SK-N-SH treated with all-trans-retinoic acid at 6 μM for 48 hours (cell line): ENCODE measurements at places on chromosomes 16 and 17.
A peak's percentile ranks its signal among the peaks of the same experiment; 100 is the strongest.

- no peak for ATAC-seq
Observed at GRCh38 chr16:86831366-86831765, 253.0 kb downstream of the FOXL1 start.

GRCh38 chr16:28040039-28040438 lies 23.5 kb downstream of the GSG1L start:
- no peak for ATAC-seq

DNA sequence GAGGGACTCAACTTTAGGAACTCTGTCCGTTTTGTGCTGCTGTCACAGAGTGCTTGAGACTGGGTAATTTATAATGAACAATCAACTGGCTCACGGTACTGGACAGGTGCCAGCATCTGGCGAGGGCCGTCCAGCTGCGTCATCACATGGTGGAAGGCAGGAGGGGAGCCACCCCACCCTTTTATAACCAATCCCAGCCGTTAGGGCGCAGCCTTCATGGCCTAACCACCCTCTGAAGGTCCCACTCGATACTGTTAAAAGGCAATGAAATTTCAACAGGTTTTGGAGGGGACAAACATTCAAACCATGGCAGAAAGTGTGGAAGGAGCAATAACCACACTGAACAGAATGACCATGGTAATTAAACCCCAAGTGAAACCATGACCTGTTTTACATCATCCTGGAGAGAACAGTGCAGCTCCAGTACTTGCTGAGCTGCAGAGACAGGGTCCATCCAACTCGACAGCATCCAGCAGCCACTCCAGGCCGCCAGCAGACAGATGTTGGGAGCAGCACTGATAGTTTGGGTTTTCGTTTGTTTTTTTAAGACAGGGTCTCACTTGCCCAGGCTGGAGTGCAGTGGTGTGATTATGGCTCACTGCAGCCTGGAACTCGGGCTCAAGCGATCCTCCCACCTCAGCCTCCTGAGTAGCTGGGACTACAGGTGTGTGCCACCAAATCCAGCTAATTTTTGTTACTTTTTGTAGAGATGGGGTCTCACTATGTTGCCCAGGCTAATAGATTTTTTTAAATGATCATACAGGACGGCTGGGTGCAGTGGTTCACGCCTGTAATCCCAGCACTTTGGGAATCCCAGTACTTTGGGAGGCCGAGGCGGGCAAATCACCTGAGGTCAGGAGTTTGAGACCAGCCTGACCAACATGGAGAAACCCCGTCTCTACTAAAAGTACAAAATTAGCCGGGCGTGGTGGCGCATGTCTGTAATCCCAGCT lies 11.0 kb downstream of the CHMP6 start:
- peak; percentile 48 for ATAC-seq

DNA sequence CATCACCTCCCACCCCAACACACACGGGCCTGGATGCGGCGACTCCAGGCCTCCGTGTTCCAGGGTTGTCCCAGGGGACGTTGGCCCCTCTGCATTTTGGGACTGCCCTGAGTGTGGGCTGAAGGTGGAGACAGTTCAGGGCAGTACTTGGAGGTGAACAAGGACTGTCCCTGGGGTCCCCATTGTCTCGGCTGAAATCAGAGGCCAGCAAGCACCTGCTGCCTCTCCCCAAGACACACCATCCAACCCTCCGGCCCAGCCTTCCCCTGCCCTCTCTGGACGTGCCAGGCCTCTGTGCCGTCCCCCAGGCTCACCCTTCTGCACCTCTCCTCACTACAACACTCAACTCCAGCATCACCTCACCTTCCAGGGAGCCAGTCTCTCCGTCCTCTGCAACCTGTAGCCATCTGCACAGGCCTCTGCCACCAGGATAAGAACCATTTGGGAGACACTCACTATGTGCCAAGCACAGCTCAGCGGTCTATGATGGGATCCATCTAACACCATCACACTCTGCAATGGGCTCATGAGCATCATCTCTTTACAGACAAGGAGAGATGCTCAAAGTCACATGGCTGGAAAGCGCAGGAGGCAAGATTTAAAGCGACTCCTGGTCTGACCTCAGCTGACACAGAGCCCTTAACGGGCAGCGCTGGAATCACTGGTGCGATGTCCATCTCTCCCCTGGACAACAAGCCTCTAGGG lies 104.5 kb upstream of the SEC14L1 start:
- ATAC-seq = no peak; the same call in 2 of the 3 replicates

- peak; percentile 94 for ATAC-seq
Observed at GRCh38 chr16:68936736-68937631, 93.7 kb downstream of the TANGO6 start.

DNA sequence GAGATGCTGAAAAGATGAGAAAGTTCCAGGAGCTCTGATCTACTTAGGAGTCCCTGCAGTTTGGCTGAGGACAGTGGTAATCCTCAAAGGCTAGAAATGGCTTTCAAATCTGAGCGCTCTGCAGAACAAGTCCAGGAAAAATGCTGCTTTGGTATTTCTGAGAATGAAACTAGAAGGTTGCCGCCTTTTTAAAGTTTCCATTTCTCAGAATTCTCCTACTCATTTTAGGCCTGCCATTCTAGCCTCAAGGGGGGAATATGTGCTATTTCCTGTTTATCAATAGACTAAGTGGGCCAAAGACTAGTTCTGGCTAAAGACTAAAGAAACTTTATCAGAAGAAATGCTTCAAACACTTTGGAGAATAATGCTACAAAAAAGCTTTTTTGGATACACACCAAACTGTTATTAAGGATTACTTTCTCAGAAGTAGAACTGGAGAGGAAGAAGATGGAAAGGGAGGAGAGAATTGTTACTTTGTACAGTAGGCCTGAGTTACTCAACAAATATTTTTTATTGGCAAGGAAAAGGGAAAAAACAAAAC lies at the start of gene SLFN12L:
TSS of gene SLFN12L (minus strand) at position 78 of the 541 bp plus-strand sequence. CDS start 15,314 bp downstream, outside the sequence.
- no peak for ATAC-seq

DNA sequence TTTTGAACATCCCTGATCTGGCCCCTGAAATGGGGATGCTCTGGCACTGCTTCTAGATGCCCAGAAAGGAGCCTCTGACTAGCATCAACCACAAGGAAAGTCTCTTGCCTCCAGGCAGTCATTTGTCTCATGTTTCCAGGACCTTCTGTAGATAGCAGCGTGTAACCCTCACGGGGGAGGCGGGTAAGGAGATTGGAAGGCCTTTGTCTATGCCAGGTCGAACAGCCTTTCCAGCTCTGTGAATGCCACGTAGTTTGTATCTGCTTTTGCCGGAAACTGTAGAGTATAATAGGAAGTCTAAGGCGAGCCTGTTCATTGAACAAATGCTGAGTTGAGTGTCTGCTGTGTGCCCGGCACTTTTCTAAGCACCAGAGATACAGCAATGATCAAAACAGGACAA lies 43.9 kb upstream of the AQP8 start:
- no peak for ATAC-seq

GRCh38 chr17:77319211-77320043 lies 178.7 kb downstream of the SEC14L1 start:
- ATAC-seq = peak; percentile 48

- peak; percentile 55 for ATAC-seq
Observed at GRCh38 chr16:50195756-50196155, 42.6 kb downstream of the TENT4B start.

DNA sequence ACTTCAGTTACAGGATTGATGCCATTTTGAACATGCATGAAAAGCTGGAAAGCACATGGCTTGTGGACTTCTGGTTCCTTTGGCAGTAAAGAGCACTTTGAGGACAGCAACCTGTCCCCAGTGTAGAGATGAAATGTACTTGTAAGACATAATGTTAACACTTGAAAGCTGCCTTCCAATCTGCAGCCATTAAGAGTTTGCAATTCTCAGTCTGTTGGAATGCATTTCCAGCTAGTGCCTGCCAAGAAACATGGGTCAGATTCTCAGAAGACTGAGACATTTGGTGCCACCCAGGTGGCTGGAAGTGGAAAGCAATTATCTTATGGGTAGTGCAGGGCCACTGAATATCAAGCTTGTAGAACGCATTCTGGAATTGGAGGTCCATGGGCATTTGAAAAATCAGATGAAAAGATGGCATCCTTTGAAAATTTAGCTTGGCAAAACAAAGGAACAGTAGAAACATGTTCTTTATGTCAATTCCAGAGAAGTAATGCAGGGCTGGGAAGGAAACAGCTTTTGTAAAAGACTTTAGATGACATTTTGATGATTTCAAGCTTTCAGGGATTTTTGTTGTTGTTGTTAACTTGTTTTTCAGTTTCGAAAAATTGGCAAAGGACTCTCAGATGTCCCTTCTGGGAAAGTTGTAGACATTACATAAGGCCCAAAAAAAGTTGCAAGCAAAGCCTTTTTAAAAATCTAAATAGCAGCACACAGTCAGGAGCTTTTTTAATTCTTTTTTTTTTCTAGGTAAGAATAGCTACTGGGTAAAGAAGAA lies 147.0 kb downstream of the ABCA8 start:
- peak; percentile 30; the same call in 2 of the 3 replicates for ATAC-seq
